Activated CD4-positive, alpha-beta T cell treated with anti-CD3 and anti-CD28 coated beads, Interleukin-10, Interleukin-2, amounts not matched to agents 100 ng/mL and 50 ng/mL, durations not matched to agents 16 hours and 8 hours (primary cell): ENCODE measurements at places on chromosomes 12 and 14.

DNA sequence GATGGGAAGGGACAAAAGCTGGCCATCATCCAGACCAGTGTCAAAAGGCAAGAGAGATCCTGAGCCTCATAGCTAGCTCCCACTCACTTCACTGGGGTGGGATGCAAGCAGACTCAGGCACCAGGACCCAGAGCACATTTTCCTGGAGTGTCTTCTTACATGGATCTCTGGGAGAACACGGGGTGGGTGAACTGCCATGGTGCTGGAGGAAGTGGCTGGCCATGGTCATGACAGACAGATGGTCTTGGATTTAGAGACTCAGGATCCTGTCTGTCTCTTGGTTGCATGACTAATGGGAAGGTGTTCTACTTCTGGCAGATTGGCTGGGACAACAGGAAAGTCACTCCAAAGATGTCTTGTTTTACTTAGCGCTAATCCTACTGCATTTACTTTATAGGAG is 311.5 kb downstream of the ATP23 start:
- DNase-seq: no peak

- DNase-seq: no peak
Observed at GRCh38 chr14:49106741-49107667, 479.2 kb downstream of the RPS29 start.

DNA sequence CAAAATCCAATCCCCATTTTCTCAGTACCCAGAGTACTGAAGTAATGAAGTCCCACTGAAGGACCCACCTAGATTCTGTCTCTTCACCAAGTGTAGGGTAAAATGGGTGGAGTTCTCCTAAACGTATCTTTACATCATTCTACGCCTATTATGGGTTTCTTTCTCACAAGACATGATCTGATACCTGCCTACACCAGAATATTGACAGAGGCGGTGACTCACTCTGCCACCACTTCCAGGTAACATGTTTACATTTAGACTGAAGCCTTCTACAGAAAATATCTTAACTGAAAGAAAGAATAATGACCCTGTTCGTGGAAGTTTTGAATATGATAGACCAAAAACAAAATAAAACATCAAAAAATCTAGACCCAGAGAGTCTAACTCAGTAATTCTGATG is 89.8 kb downstream of the BTG1 start:
- peak; percentile 68 for DNase-seq

GRCh38 chr14:71011479-71011878 is 104.2 kb downstream of the PCNX1 start:
- DNase-seq: no peak

DNA sequence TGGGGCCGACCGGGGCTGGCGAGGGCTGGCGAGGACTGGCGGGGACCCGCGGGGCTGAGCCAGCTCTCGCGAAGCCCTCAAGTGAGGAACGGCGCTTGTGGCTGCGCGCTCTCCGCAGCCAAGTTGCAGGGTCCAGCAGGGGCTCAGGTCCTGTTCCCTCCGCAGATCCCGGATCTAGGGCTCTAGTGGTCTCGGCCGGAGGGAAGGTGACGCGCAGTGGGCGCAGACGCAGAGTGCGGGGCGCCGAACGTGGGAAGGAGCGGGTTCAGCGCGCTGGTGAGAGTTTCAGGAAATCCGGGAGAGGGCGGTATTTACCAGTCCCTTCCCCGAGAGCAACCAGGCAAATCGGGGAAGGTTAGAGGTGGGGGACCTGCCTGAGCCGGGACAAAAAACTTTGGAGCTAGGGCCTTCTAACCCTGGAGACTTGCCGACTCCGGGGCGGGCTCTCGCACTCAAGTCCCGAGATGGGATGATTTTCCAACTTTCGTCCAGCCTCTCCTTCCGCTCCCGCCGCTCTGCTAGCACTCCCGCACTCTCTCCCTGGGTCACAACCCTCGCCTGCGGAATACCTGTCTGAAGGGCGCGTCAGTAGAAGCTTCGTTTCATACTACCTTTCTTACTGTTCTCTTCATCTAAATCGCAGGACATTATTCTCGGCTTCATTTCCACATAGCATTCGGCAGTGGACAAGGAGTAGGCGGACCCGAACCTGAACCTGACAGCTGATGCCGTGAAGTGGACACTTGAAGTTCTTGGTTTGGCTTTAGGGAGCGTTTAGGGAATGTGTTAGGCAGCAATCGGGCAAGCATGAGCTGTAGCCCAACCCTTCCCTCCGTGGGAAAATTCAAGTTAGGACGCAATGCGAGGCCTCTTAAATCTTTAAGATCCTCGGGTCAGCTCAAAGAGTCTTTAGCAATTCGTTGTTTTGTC is 13.6 kb upstream of the PAX9 start:
- no peak for DNase-seq

- DNase-seq: no peak
Observed at GRCh38 chr12:21526721-21527345, 737 bp downstream of the SPX start.

- DNase-seq: no peak
Observed at GRCh38 chr14:56976211-56976610, 165.9 kb upstream of the OTX2 start.

GRCh38 chr14:106459971-106460730 is 933.8 kb downstream of the TMEM121 start:
- peak; percentile 72 for DNase-seq

- peak; percentile 56 for DNase-seq
Observed at GRCh38 chr12:43444940-43445564, 107.0 kb downstream of the ADAMTS20 start.

DNA sequence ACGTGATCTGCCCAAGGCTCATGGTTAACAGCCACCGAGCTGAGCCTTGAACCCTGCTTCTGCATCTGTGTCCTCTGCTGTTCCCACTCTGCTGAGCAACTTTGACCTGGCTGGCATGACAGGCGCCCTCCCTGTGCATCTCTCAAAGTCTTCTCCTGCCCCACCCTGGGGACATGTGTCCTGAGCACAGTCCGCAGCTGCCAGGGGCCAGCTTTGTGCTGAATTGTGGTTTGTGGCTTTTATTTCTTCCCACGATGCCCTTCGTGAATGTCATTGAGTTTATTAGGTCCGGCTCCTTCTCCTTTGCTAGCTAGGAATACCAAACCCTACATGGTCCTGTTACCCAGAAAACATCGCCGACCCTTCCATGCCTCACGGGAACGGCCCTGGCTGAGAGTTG is 161.0 kb downstream of the TSPAN9 start:
- DNase-seq: no peak

- DNase-seq: no peak
Observed at GRCh38 chr12:131017477-131017991, 63.8 kb downstream of the ADGRD1 start.

DNA sequence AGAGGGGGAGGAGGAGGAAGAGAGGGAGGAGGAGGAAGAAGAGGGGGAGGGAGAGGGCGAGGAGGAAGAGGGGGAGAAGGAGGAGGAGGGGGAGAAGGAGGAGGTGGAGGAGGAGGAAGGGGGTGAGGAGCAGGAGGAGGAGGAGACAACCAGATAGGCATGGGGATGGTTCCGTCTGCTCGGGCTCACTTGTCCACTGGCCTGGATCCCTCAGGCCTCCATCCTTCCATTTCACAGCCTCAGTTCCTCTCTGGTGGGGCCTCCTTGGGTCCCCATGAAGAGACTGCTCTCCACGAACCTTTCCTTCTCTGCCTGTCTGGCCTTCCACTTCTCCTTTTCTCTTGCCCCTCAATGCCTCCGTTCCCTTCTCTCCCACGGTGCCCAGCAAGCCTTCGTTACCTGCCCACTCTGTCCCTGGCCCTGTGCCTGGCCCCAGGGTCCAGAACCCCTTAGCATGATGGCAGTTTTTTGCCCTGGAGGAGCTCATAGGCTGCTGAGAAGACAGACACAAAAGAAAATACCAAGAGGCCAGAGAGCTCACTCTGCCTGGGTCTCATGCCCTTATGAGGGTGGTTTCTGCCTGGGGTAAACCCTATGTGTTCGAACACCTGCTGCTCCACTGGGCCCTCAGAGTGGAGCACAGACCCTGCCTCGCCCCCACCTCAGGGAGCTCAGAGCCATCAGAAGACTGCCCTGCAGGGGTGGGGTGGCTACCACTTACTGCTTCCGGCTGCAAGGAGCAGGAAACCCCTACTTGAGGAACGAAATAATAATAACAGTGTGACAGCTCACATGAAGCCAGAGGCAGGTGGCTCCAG is 11.7 kb upstream of the CACNA2D4 start:
- DNase-seq: no peak

DNA sequence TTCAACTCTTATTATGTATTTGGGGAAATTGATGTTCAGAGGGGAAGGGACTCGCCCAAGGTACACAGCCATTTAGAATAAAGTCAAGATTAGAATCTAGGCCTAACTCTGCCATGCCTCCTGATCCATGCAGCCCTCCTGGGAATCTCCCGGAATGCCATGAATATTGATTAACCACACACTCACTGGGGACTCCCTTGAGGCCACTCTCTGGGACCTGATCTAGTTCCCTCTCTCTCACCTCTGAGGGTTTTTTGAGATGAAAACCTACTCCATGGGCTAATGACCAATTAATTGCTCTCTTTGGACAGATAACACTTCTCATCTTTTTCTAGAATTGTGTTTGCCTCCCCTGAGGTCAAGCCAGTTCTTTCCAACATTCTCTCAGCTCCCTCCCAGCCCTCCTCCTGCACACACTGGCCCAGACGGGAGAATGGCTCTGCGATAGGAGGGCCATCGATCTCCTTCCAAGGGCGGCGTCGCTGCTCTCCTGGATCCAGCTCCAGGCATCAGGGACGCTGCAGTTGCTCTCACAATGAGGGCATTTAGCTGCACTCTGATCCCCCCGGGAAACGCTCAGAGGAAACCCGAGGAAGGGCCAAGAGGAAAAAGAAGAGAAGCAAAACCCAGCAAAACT is 22.6 kb downstream of the WSCD2 start:
- DNase-seq: no peak

- no peak for DNase-seq
Observed at GRCh38 chr12:30323008-30323407, 372.7 kb downstream of the IPO8 start.

GRCh38 chr12:120119271-120119973 is 2.9 kb upstream of the RAB35 start:
- DNase-seq: peak; percentile 87

DNA sequence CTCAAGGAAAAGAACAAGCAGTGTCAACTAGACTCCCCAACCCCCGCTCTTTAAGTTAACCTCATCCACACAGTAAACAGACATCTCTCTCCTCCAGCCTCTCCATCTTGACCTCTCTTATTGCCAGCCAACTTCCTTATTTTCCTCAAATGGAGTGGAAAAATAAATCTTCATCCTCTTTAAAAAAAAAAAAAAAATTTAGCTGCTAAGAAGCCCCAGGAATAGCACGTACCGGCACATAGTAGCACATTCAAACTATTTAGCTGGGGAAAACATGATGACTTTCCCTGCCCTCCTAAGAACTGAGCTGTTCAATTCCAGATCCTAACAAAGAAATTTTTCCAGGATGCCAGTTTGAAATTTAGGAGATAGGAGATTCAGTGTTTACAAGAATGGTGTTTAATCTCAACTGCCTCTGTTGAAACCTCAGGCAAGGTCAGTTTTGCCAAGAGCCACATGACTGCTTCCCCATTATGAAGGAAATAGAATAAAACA is 90.8 kb downstream of the EPS8 start:
- no peak for DNase-seq

DNA sequence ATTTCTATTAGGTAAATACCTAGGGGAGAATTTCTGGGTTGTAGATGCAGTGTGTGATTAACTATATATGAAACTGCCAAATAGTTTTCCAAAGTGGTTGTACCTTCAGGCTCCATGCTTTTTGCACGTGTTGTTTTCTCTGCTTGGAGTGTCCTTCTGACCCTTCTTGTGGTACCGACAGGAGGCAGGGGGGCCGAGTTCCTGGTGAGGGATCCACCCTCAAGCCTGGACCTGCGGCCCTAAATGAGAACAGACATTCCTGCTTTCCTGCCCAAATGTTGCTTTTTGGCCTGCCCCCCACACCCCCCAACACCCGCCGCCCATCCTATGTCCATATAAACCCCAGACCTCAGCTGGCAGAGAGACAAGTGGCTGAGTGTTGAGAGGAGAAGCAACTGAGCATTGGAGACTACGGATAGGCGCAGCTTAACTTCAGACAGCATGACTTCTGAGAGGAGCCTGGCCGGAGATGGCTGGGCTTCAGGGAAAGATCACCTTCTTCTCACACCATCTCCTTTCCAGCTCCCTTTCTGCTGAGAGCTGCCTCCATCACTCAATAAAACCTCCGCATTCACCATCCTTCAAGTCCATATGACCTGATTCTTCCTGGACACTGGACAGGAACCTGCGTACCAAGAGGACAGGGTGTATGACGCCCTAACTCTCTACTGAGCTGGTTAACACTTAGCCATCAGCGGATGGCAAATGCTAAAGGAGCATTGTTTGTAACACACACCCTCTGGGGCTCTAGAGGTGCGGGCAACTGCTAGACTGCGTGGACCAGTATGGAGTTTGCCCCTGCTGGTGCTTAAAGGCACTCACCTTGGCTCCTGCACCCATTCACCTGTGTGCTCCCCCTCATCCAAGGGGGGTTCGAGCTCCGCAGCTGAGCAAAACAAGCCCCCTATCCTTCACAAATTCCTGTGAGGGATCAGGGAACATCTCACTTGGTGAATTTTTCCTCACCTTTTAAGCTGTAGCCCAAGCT is 194.7 kb upstream of the FBXO33 start:
- DNase-seq: no peak

DNA sequence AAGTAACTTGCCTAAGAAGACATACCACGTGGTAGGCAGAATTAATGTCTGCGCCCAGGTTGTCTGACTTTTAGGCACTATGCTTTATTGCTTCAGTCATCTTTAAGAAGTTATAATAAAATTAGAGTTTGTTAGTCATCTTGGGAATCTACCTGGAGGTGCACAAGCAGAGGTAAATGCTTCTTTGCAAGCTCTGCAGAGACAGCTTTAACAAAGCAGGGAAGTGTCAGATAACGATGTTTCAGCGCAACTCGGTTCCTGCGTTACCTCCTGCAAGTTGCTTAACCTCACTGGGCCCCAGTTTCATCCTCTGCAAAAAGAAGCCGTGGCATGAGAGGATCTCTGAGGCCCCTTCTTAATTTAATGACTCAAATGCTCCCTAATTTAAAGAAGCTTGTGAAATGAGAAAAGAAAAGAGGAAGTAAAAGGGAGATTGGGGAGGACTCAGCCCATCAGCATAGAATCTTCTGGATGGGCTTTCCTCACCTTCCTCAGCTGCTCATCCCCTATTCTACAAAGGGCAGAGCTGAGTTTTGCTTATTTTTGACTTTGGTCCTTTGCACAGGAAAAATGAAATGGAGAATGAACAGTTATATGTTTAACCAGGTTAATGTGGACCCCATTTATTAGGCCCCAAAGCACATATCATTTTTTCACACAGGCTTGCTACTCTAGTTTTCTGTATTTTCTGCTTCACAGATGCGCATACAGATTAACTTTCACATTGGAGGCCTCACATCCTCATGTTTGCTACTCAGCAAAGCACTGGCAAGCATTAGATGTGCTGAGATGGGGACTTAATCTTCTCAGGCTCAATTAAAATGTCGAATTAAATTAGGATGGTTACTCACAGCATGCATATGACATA is 5.1 kb downstream of the ARHGDIB start:
- peak; percentile 79 for DNase-seq

- no peak for DNase-seq
Observed at GRCh38 chr12:69517406-69517805, 47.2 kb downstream of the FRS2 start.

DNA sequence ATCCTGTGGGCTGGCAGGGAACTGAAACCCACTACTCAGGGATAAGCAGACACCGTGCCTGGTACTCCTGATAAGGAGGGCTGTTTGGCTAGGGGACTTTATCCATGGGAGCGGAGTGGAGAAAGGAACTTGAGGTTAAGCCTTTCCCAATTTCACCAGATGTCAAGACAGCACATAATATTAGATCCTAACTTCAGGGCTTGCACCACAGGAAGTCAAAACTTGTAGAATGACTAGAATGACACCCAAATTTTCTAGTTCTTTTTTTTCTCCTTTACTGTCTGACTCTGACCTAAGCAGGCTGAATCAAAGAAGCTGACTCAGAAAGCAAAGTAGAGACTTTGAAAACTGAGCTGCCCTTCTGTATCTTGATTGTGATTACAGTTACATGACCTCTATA is 7.1 kb upstream of the CGRRF1 start:
- peak; percentile 25 for DNase-seq
